Spinal cord (tissue), 10 donors: ENCODE measurements at places on chromosomes 13 and 19. TPM values are rescaled to one million over a fixed set of nuclear protein-coding genes. Genes with fewer than 3 reads are reported as not detected.

The TUBB4A gene
- polyA plus RNA-seq: 565 TPM

The FAM124A gene
- 15.7 TPM for polyA plus RNA-seq

The NLRP5 gene
- polyA plus RNA-seq: not detected

The PLVAP gene
- polyA plus RNA-seq: 7.5 TPM

The SLC25A41 gene
- polyA plus RNA-seq: 5.6 TPM

The KLF12 gene
- 22.1 TPM for polyA plus RNA-seq

The URI1 gene
- 91.7 TPM for polyA plus RNA-seq

The ENOX1 gene
- polyA plus RNA-seq: 19.3 TPM

The TMEM255B gene
- 5.6 TPM for polyA plus RNA-seq

The KLK12 gene
- not detected for polyA plus RNA-seq

The C19orf33 gene
- polyA plus RNA-seq: 13.5 TPM

The B3GNT3 gene
- 0.11 TPM for polyA plus RNA-seq

The CCL25 gene
- 0.50 TPM for polyA plus RNA-seq

The DPF1 gene
- polyA plus RNA-seq: 90.1 TPM

The BRCA2 gene
- polyA plus RNA-seq: 4.9 TPM

The CALR3 gene
- not detected for polyA plus RNA-seq

The NDUFB7 gene
- 143 TPM for polyA plus RNA-seq

The SPRY2 gene
- 68.4 TPM for polyA plus RNA-seq

The ZNF682 gene
- 14.7 TPM for polyA plus RNA-seq

The AP2S1 gene
- 171 TPM for polyA plus RNA-seq

The COX6B1 gene
- 396 TPM for polyA plus RNA-seq

The UBE2L5 gene
- 1.1 TPM for polyA plus RNA-seq

The OVOL3 gene
- not detected for polyA plus RNA-seq

The IL11 gene
- polyA plus RNA-seq: 1.5 TPM

The FLT1 gene
- polyA plus RNA-seq: 20.7 TPM

The SYCN gene
- polyA plus RNA-seq: not detected

The HAUS8 gene
- polyA plus RNA-seq: 10.2 TPM

The CLEC4G gene
- polyA plus RNA-seq: 2.1 TPM

The CEACAM16 gene
- not detected for polyA plus RNA-seq

The METTL21C gene
- 0.20 TPM for polyA plus RNA-seq

The CCDC61 gene
- 21.3 TPM for polyA plus RNA-seq

The SF3A2 gene
- polyA plus RNA-seq: 80.5 TPM

The CAPN12 gene
- polyA plus RNA-seq: 2.5 TPM

The GPX4 gene
- polyA plus RNA-seq: 452 TPM

The YJEFN3 gene
- polyA plus RNA-seq: 30.6 TPM

The KLK2 gene
- 0.38 TPM for polyA plus RNA-seq

The ZNF787 gene
- 26.4 TPM for polyA plus RNA-seq

The ICAM4 gene
- polyA plus RNA-seq: 0.42 TPM

The PLK5 gene
- 4.2 TPM for polyA plus RNA-seq

The PROZ gene
- polyA plus RNA-seq: 0.17 TPM

The COL4A2 gene
- 169 TPM for polyA plus RNA-seq

The CYSLTR2 gene
- 1.8 TPM for polyA plus RNA-seq

The CAB39L gene
- 34.2 TPM for polyA plus RNA-seq

The ZNF224 gene
- polyA plus RNA-seq: 23.9 TPM

The TMEM38A gene
- 20.3 TPM for polyA plus RNA-seq

The FREM2 gene
- 3.1 TPM for polyA plus RNA-seq

The CCNA1 gene
- polyA plus RNA-seq: 16.5 TPM

The GJB6 gene
- 10.2 TPM for polyA plus RNA-seq

The B3GNT8 gene
- polyA plus RNA-seq: 3.0 TPM

The WBP4 gene
- 19.3 TPM for polyA plus RNA-seq

The IGFL3 gene
- not detected for polyA plus RNA-seq

The MISP3 gene
- 10.9 TPM for polyA plus RNA-seq

The SLC7A9 gene
- 1.4 TPM for polyA plus RNA-seq

The PCDH17 gene
- 50.1 TPM for polyA plus RNA-seq

The PCDH9 gene
- 58.5 TPM for polyA plus RNA-seq

The CRLF1 gene
- 14.1 TPM for polyA plus RNA-seq

The KLK3 gene
- polyA plus RNA-seq: not detected

The NCR1 gene
- not detected for polyA plus RNA-seq

The NLRP9 gene
- polyA plus RNA-seq: 0.08 TPM

The RGCC gene
- polyA plus RNA-seq: 59.3 TPM
